ENCODE measurements at places on chromosomes 2 and 18. TPM values are rescaled to one million over a fixed set of nuclear protein-coding genes. Genes with fewer than 3 reads are reported as not detected.

Gene ALPP
- 1.2 TPM for polyA plus RNA-seq

Gene TLX2
- polyA plus RNA-seq: not detected

Gene REG3G
- polyA plus RNA-seq: 2.3 TPM

Gene ABHD1
- 1.1 TPM for polyA plus RNA-seq

Gene NAPG
- 29.0 TPM for polyA plus RNA-seq

Gene MC4R
- not detected for polyA plus RNA-seq

Gene CCDC74A
- polyA plus RNA-seq: 9.0 TPM

Gene NT5DC4
- polyA plus RNA-seq: 0.79 TPM

Gene ANKRD30B
- not detected for polyA plus RNA-seq
